RPMI7951 (cell line): ENCODE measurements at places on chromosomes 2 and 18. TPM values are rescaled to one million over a fixed set of nuclear protein-coding genes. Genes with fewer than 3 reads are reported as not detected.

Gene SERPINB3
- 0.20 TPM in 1 of 2 replicates, not detected in the other for total RNA-seq

Gene GALR1
- total RNA-seq = not detected in 2 replicates

Gene SP5
- 0.20 TPM in 1 of 2 replicates, not detected in the other for total RNA-seq

Gene GPR45
- total RNA-seq = not detected in 2 replicates

Gene CDK15
- 59.0 and 67.0 TPM in 2 replicates for total RNA-seq

Gene MROH2A
- 0.10 TPM in 1 of 2 replicates, not detected in the other for total RNA-seq

Gene GPBAR1
- 0.12 TPM in 1 of 2 replicates, not detected in the other for total RNA-seq

Gene MTCL1
- total RNA-seq = 7.6 and 9.3 TPM in 2 replicates
